ENCODE measurements at places on chromosomes 6 and 20. TPM values are rescaled to one million over a fixed set of nuclear protein-coding genes. Genes with fewer than 3 reads are reported as not detected.

The MCHR2 gene
- total RNA-seq = not detected

The IFNGR1 gene
- 73.6 TPM for total RNA-seq

The MAPK13 gene
- total RNA-seq = 16.4 TPM

The TSHZ2 gene
- total RNA-seq = not detected

The DPPA5 gene
- not detected for total RNA-seq

The CLPSL2 gene
- not detected for total RNA-seq

The DEFB124 gene
- not detected for total RNA-seq

The ERVFRD-1 gene
- not detected for total RNA-seq

The DNMT3B gene
- 1.5 TPM for total RNA-seq

The ZSWIM3 gene
- 6.0 TPM for total RNA-seq

The SAMD10 gene
- total RNA-seq = 2.4 TPM
